ENCODE measurements at places on chromosomes 5 and 9.
A peak's percentile ranks its signal among the peaks of the same experiment; 100 is the strongest.

- peak; percentile 15 for DNase-seq
Observed at GRCh38 chr9:79026316-79026715, 545.4 kb upstream of the TLE4 start.

- no peak for DNase-seq
Observed at GRCh38 chr5:125595095-125595494, 828.1 kb upstream of the GRAMD2B start.

DNA sequence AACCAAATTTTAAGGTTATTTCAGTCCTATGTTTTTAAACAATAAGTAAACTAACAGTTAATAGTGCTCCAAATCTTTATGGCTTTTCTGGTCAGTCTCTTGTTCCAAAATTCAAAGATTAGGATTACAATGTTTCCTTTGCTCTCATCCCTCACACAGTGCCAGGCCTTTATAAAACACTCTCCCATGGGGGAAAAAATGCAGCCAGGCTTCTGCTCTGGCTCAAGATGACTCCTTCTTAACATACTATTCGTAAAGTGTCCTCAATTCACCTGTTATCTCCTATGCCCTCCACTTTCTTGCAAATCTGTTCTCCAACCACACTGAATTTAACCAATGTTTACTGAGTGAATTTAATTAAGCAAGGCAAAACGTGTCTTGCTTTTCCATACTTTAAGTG lies 1.4 kb downstream of the CEP120 start:
- DNase-seq = no peak

GRCh38 chr5:158117467-158118160 lies 258.7 kb upstream of the CLINT1 start:
- DNase-seq = no peak

GRCh38 chr9:113307396-113307975 lies 4.3 kb upstream of the RNF183 start:
- no peak for DNase-seq

DNA sequence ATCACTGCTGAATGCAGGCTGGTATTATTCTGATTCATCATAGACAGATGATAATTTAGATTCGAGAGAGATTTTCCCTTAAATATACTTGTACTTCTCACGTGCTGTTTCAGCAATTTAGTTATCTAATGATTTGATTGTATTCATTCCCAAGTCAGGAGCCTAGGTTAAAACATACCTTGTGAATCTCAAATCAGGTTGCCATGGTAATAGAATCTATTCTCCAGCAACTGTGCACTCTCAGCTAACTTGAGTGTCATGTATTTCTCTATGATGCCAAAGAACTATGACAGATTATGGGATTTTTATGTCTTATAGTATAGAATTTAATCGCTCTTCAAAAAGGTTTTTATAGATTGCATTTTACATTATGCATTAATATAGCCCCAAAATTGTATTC lies 315.3 kb downstream of the GABRG2 start:
- no peak for DNase-seq

- no peak for DNase-seq
Observed at GRCh38 chr5:133497608-133498348, 114.6 kb downstream of the FSTL4 start.

- no peak for DNase-seq
Observed at GRCh38 chr9:90508940-90509339, 133.7 kb downstream of the DIRAS2 start.

- DNase-seq = no peak
Observed at GRCh38 chr5:147855774-147856069, 22.8 kb upstream of the SCGB3A2 start.

DNA sequence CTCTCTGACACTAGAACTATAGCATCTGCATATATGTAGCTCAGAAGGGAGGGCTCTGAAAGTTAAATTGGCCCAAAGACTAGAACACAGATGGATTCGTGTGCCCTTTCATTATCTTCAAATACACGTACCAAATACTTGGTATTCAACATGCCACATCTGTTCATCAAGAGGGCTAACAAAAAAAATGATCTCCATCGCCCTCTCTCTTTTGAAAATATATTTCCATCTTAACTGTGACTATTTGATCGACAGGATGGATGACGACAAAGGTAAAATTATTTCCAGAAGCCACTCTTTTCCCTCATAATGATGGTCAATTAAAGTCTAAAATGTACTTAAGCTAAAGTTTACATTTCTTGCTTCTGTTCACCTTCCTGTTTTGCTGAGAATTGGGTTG lies 77.0 kb downstream of the SEMA6A start:
- no peak for DNase-seq

DNA sequence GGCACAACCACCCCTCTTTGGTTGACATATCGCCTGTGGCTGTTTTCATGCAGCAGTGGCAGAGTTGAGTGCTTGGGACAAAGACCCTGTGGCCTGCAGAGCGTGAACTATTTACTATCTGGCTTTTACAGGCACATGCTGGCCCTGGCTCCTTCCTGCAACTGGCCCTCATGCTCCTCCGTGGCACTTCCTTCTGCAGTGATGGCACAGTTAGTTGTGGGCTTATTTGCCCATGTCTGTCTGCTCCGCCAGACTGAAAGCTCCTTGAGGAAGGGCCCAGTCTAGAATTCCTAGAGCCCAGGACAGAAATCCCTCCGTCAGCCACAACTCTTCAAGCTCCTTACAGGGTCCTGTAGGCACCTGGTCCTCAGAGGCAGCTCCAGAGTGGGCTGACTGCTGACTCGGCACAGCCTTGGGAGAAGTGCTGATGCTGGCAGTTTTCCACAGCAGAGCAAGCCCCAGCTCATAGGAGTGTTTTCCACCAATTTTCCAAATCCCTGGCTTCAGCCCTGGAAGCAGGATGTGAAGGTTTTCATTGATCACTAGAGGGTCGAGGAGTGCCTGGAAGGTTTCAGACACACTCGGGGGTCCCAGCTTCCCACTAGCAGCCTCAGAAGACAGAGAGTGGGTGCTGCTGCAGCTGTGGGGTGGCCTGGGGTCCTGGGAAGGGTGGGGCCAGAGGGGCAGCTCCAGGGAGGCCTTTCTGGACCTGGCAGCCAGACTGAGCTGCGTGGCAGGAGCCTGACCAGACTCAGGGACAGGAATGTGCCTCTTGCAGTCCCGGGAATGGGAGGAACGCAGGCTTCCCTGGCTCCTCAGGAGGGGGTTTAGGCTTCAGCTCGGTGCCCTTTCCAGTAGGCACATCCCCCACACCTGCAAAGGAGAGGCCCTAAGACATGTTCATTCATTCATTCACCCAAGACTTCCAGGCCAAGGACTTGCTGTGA lies 56.5 kb upstream of the ANGPTL2 start:
- DNase-seq = no peak

DNA sequence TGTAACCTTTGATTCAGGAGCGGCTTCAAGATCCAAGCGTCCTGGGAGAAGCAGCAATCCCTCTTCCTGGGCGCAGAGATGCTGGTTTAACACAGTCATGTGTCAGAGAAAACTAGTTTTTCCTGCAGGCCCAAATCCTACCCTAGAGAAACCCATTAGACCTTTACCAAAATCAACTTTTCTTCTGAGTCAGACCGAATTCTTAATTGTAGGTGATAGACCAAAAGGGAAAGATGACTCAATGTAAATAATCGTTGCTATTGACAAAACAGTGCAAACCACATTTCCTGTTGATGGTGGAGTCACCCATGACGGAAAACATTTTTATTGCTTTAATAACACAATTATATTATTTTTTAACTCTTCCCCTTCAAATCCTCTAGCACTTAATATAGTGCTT lies 40.1 kb downstream of the SLC1A1 start:
- DNase-seq = no peak

DNA sequence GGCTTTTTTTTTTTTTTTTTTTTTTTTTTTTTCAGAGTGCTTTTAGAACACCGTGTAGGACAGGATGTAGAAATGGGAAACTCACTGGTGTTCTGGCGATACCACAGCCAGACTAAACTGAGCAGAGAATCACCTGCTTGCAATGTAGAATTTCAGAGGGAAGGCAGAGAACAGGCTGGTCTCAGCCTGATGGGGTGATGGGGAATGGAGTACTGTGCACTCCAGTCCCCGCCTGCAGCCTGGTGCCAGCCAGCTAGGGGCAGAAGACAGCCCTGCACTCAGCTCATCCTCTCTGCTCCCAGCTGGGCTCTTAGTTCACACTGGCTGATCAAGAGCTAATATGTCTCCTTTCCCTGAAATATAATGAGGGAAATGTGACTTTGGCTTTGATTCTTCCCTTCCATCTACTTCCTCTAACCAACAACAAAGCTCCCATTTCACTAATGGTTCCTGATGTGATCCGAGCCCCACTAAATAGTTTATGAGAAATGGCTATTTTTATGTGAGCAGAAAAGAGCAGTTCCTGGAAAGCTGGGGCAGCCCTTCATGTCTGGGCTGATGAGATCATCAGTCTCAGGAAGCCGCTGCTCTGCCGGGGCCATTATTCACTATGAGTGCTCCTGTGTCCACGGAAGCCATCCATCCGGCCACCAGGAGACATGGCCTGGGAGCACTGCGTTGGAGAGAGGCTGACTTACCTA lies 209.7 kb downstream of the GADD45G start:
- no peak for DNase-seq

GRCh38 chr5:61614606-61615005 lies 282.5 kb downstream of the ZSWIM6 start:
- no peak for DNase-seq

GRCh38 chr9:89519366-89519805 lies 21.5 kb upstream of the SEMA4D start:
- no peak for DNase-seq

DNA sequence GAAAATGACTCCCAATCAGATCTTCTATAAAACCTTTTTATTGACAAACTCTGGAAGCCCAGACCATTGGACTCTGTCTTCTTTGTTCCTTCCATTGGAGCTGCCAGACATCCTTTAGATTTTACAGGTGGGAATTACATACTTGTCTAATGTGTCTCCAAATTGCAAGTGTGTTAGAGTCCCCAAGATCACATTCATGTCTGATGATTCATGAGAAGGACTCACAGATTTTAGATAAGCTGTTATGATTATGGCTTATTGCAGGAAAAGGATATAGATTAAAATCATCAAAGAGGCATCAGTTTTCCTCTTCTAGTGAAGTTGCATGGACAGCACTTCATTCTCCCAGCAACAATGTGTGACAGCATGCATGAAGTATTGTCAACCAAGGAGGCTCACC lies 70.4 kb downstream of the MUSK start:
- DNase-seq = no peak

GRCh38 chr5:174448662-174449061 lies 275.7 kb upstream of the MSX2 start:
- DNase-seq = no peak

- DNase-seq = peak; percentile 20
Observed at GRCh38 chr9:128191406-128192046, at the start of gene CIZ1. TSS of gene CIZ1 (minus strand) at chr9:128191572. CDS start at chr9:128190857, 715 bp downstream.

DNA sequence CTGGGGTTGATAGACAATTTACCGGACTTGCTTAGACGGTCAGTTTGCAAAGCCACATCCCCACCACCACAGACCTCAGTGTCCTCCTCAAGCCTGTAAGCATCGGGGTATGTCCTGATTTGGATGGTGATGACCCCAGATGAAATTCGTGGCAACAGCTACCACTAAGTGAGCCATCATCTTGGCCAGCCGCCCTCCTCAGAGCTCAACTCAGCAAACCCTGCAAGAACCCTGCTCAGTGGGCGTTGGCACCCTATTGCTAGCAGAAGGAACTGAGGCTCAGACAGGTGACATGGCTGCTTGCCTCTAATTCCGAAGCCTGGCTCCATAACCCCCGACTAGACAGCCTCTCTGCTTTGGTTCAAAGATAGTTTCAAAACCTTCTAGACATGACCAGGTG lies 41.4 kb upstream of the BARHL1 start:
- no peak for DNase-seq

DNA sequence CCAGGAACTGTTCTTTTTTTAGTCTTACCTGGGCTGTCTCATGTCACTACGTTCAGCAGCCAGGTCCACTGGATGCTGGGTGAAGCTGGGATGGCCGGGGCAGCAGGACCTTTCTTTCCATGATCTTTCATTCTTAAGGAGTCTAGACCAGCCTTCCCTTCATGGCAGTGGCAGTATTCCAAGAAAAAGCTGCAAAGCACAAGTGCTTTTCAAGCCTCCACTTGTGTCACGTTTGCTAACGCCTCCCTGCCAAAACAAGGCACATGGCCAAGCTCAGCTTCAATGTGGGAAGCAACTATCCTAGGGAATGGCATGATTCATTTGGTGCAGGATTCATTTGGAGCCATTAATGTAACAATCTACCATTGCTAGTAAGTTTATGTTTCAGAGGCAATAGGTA lies 94.8 kb downstream of the RCL1 start:
- no peak for DNase-seq

GRCh38 chr5:174699131-174699530 lies 25.3 kb upstream of the MSX2 start:
- no peak for DNase-seq

- no peak for DNase-seq
Observed at GRCh38 chr9:124030969-124031451, 19.4 kb downstream of the LHX2 start.

GRCh38 chr5:111227226-111227782 lies 3.1 kb downstream of the CAMK4 start:
- no peak for DNase-seq

DNA sequence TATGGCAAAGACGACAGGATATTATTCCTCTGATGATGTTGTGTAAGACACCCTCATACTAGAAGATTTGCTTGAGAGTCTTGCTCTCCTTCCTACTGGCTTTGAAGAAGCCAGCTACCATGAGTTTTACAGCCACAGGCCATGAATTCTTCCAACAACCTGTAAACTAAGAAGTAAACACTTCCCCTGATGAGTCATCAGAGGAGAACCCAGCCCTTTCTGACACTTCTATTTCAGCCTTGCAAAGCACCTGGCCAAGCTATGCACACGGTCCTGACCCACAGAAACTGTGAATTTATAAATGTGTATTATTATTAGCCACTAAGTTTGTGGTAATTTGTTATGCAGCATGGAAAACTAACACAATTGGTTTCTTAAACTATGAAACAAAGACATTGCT lies 288.8 kb upstream of the ADAMTSL1 start:
- DNase-seq = no peak

GRCh38 chr5:124059200-124059599 lies 547.2 kb downstream of the CSNK1G3 start:
- DNase-seq = no peak

- no peak for DNase-seq
Observed at GRCh38 chr9:135281151-135281550, 193.7 kb downstream of the OLFM1 start.

- no peak for DNase-seq
Observed at GRCh38 chr5:170046241-170046640, 59.5 kb upstream of the FOXI1 start.

DNA sequence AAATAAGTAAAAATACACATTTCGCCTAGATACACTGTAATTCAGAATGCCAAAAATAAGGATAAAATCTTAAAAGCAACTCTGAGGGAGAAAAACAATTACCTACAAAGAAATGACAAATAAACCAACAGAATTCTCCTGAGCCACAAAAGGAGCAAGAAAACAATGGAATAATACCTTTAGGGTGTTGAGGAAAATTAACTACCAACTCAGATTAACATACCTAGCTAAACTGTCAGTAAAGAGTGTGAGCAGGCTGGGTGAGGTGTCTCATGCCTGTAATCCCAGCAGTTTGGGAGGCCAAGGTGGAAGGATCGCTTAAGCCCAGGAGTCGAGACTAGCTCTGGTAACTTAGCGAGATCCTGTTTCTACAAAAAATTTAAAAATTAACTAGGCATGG lies 81.5 kb downstream of the C9orf50 start:
- no peak for DNase-seq
